ENCODE measurements at places on chromosomes 4 and X.

- no peak for DNase-seq
Measured at GRCh38 chr4:187415231-187415630, 580.3 kb upstream of the ZFP42 start.

DNA sequence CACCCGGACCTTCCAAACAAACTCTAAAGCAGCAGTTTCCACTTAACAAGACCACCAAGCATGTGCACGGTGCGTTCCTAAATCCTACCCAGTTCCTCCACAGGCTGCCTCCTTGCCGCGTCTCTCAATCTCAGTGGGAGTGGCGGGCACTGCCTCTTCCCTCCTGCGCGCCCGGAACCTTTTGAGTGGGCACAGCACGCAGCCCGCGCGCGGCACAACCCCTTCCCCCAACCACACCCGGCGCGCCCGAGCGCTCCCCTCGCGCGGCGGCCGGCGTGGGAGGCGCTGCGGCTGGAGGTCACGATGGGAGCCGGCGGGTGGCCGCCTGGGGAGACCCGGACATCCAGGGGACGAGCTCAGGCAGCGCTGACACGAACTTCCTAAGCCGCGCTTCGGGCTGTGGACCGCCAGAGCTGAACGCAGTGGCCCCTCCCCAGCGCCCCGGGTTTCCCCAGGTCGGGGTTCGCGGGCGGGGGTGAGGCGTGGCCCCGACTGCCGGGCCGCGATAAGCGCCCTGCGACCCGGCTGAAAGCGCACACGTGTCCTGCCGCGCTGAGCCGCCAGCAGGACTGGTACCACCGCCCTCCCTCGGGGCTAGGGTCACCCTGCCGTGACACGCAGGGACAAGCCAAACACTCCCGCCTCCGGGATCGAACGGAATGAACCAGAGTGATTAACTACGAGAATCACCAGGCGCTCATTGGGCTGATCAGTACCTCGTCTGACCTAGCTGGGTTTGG is at the start of gene ABCG2:
ABCG2 (minus strand) TSS at position 151 of the 740 bp plus-strand sequence. CDS start 18,644 bp downstream, outside the sequence.
- DNase-seq = no peak

DNA sequence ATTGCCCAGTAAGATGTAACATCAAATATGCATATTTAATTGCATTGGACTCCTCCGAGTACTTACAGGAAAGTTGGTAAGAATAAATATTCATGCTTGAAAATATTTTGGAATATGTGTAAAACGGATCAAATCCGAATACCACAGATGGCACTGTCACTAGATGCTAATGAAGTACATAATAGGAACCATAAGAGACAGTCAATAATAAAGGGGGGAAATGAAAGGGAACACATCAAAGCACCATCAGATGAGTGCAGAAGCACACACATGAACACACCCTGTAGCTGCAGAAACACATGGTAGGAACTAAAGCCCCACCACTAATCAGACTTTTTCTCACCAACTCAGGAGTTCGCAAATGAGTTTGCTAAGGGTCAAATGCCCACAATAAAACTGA is 52.2 kb upstream of the PAGE5 start:
- no peak for DNase-seq

GRCh38 chr4:110484029-110484428 is 8.1 kb downstream of the ENPEP start:
- no peak for DNase-seq

DNA sequence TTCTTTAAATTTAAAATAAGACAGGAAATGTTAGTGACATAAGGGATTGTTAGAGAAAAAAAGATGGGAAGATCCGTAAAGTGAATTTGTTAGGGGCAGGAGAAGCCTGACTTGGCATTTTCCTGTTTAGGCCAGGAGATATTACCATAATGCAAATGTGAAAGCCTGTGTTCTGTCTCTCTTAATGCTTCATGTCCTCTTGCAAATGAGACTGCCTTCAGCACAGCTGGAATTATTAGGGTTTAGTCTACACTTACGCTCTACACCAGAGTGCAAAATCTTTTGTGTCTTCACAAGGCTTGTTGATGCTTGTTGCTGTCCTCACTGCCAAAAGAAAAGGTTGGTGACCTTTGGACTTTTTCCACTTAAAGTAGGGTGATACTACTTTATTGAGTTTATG is 56.8 kb downstream of the JADE1 start:
- no peak for DNase-seq

DNA sequence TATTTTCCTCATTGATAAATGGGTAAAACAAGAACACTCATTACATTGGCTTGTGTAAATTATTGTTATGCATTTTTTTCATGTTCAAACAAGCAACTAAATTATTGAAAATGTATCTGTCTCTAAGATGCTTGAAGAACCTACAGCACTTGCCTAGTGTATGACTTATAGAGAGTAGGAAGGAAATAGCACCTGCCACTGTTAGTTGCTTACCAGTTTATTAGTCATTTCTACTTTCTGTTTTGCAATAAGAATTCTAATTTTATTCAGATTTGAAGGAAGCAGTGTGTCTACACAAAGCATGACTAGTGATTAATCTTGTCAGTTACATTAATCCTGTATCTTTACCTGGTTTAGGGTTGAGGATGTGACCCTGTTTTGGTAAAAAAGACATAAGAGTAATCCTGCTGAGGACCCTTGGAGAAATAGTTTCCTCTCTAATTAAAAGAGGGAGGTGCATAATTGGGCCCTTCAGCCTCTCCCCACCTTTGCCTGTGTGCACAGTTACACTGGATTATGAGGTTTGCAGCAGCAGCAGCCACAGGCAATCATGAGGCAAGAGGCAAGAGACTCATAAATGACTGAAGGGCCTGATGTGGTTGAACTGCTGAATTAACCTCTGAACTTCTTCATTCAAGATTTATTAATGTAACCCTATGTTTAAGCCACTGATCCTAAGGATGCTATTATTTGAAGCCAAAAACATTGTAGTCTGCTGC is 1202.1 kb downstream of the ADGRL3 start:
- no peak for DNase-seq

- no peak for DNase-seq
Measured at GRCh38 chr4:61201961-61202637, 2.0 kb downstream of the ADGRL3 start.

DNA sequence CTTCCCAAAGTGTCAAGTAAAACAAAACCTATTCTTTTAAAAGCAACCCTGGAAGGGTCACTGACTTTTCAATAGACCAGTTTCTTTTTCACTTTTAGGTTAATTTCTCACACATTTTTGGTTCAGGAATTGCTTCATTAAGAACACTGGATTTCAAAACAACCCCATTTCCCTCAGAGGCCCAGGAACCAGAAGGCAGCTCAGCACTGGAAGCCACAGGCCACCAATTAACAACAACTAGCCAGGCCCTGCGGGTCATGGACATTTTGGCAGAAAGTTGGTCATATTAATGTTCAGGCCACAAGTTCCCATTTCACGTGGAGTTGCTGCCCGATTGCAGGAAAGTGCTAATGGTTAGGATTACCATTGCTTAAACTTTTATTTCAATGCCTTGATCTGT is 39.8 kb downstream of the HAND2 start:
- no peak for DNase-seq

- no peak for DNase-seq
Measured at GRCh38 chrX:131041667-131042066, 16.5 kb upstream of the ARHGAP36 start.

DNA sequence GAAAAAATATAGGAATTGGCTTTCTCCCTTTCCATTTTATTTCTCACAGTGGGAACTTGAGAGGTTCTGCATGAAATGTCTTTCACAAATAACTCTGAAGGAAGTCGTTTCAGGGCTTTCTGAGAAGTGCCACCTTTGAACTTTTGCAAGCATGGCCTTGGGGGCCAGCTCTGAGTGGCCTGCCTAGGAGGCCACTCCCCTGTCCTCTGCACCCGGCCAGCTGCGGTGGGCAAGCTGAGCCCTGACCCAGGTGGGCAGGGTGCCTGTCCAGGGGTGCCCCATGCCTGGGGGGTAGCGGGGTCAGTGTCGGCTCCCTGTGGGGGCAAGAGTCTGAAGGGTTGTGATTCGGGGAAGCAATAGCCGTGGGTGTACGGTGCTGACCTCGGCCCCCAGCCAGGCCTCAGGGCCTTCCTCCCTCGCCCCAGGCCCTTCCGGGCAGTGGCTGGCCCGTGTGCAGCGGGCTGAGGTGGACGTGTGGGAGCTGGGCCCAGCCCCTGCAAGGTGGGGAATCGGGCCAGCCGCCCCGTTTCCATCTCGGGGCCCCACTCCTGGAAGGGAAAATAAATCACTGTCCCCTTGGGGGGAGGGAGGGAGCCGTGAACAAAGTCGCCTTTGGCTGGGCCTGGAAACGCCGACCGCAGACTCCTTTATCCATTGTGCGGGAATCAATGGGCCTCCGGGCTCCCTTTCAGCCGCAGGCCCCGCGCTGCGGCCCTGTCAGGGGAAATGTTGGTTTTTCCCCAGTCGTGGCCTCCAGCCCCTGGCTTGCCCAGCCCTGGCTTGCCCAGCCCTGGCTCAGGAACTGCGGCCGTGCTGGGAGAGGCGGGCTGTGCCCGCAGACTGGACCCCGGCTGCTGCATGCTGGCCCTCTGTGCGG is 3.1 kb downstream of the FGFRL1 start:
- DNase-seq = no peak

DNA sequence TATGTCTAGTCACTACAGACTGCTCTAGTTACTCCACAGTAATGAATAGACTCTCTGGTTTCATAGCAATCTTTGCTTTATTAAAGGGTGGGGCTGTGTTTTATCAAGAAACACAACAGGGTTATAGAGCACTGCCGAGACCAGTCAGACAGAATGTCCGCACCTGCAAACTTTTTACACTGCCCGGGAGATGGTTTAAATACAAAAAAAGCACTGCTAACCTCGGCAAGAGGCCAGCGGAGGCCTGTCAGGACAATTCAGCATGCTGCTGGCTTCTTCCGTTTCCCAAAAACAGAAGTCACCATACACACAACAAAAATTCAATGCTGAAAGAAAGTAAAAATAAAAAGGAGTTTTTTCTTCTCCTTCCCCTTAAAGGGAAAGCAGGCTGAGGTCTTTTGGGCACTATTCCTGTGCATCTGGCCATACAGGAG is 67.4 kb downstream of the IRF2 start:
- no peak for DNase-seq

DNA sequence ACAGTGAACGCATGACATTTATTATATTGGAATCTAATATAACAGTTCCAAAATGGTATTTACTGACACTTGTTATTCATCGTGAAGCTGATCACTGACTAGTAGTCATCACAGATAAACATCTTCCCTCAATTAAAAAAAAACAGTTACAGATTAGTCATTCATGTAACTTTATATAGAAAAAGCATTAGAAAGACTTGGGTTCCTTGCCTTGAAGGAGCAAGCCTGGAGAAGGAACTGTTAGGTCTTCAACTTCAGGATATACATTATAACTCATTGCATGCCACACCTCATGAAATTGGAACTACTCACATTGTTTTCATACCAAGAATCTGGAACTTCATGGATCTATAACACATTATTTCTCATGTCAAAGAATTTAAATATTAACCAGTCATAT is 317.7 kb downstream of the CCSER1 start:
- no peak for DNase-seq

Measured in stimulated activated CD4-positive, alpha-beta T cell treated with anti-CD3 and anti-CD28 coated beads, Interleukin-1b, Interleukin-23, amount 100 ng/mL, for 1 hour (primary cell).